Esophagus squamous epithelium (tissue), 5 donors: ENCODE measurements at places on chromosomes 7 and 10.

DNA sequence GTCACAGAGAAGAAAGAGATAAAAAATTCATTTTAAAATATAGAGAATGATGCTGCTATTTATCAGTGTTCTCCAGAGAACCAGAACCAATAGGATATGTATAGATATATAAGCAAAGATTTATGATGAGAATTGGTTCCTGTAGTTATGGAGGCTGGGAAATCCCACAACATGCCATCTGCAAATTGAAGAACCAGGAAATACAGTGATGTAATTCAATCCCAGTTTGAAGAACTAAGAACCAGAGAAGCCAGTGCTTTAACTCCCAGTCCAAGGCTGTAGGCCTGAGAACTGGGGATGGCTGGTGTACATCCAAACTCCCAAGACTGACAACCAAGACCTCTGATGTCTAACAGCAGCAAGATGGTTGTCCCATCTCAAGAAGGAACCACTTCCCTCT is 192.9 kb upstream of the PLXDC2 start:
- DNase-seq, result no peak
- H3K4me3 ChIP-seq, result no peak overlapping the region
- H3K36me3 ChIP-seq, result no peaks in the 10 kb centered on the region

- peaks cover 7% of the 10 kb centered on the region for H3K4me1 ChIP-seq
- no peak for DNase-seq
- H3K27me3 ChIP-seq, result no peaks in the 10 kb centered on the region
- peak overlapping the region; percentile 99 for H3K4me3 ChIP-seq
- peak overlapping the region; percentile 100 for H3K27ac ChIP-seq
- no peaks in the 10 kb centered on the region for H3K36me3 ChIP-seq
These were observed 1.0 kb downstream of the NT5C2 start for GRCh38 chr10:103192089-103192450.

DNA sequence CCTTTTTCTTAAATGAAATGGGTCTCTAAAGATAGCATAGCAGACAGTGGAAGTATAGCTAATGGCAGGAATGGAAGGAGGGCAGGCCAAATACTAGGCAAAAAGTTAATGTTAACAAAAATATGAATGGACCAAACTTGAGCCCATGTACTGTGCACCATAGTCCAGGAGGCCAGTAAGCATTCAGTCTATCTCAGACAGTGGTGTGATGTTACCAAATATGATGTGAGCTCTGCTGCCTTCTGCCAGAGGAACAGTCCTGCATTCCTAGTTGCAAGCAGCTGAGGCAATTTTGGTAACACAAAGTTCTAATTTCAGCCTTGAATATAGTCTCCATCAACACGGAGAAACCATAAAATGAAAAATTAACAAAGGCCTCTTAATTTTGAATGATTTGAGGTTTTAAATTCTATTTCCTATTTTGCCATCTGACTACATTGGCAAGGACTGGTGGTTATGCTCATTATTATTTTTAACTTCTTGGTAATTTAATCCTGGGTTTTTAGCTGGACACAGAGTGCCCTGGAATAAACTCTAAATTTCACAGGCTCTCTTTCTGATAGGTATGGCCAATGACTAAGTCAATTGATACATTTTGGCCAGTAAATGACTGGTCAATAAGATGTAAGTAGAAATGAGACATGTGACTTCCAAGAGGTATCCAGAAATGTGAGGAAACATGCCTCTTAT is 317.0 kb upstream of the MYO3A start:
- H3K4me1 ChIP-seq, result no peaks in the 10 kb centered on the region
- no peaks in the 10 kb centered on the region for H3K36me3 ChIP-seq
- H3K4me3 ChIP-seq, result no peak overlapping the region
- DNase-seq, result no peak
- H3K27ac ChIP-seq, result no peak overlapping the region

DNA sequence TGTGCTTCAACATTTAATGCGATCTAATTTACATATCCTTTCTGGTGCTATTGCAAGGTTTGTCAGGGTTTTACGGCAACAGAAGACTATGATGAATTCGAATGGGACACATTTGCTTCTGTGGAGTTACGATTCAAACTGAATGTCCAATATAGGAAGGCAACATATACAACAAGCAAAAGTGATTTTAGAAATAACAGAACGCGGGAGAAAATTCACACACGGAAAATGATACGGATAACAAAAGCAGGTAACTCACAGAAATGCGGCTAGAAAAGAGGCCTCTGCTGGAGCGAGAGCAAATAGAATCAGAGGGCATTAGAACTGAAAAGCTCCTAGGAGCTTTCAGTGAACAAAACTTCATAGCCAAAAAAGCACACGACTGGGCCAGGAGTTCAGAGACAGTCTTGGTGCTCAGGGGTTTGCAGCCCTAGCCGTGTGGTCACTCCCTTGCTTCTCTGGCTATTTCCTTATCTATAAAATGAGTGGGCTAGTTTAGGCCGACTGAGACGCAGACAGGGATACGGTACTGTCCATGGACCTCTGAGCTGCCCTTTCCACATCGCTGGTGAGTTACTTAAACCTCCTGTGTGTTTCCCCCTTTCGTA is 557 bp upstream of the TAX1BP1 start:
- peak overlapping the region; percentile 94 for H3K4me3 ChIP-seq
- peaks cover 9% of the 10 kb centered on the region for H3K4me1 ChIP-seq
- H3K27me3 ChIP-seq, result no peaks in the 10 kb centered on the region
- no peaks in the 10 kb centered on the region for H3K36me3 ChIP-seq

DNA sequence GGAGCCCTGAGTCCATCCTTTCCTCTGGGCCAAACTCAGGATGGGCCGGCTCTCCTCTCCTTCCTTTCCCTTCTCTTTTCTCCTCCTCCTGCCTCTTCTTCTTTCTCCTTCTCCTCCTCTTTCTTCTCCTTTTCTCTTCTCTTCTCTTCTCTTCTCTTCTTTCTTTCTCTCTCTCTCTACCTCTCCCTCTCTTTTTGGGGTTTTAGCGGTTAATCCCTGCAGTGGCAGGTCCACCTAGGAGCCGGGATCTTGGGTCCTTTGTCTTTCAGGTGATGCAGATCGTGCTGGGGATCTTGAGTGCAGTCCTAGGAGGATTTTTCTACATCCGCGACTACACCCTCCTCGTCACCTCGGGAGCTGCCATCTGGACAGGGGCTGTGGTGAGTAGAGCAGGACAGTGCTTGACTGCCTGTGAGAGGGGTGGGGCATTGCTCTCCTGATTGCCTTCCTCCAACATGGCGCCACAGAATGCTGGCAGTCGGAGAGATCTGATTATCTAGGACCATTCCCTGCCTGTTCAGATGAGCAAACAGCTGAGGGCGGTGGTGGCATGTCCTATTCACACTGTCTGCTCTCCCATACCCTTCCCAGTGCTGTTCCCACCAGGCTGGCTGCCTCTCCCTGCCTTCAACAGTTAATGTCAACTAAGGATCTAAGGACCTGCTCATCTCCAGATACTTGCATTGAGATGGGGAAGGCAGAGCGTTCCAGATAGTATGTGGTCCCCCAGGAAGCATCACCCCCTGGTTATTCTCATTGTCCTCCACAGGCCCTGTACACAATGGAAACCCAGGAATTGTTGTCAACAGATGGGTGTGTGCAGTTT is 1.6 kb downstream of the TMEM176A start:
- no peaks in the 10 kb centered on the region for H3K27me3 ChIP-seq
- no peak for DNase-seq
- peaks cover 30% of the 10 kb centered on the region for H3K36me3 ChIP-seq
- H3K27ac ChIP-seq, result peak overlapping the region; percentile 87

DNA sequence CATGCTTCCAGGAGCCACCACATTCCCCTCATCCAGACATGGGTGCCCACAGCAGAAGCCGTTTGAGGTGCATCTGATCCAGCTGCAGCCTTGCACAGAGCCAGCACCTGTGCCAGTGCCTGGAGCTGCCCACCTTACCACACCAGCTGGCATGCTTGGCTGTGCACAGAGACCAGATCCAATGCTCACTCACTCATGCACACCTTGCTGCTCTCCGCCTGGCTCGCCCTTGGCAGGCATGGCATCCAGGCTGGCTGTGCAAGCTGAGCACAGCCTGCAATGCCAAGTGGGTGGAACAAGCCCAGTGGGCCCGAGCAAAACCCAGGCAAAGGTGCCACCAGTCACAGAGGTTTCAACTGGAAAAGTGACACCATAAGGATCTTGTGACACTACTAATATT is 66.9 kb upstream of the SEMA3A start:
- no peaks in the 10 kb centered on the region for H3K36me3 ChIP-seq
- no peaks in the 10 kb centered on the region for H3K27me3 ChIP-seq
- H3K4me1 ChIP-seq, result no peaks in the 10 kb centered on the region
- H3K4me3 ChIP-seq, result no peak overlapping the region
- H3K27ac ChIP-seq, result no peak overlapping the region
- DNase-seq, result no peak

DNA sequence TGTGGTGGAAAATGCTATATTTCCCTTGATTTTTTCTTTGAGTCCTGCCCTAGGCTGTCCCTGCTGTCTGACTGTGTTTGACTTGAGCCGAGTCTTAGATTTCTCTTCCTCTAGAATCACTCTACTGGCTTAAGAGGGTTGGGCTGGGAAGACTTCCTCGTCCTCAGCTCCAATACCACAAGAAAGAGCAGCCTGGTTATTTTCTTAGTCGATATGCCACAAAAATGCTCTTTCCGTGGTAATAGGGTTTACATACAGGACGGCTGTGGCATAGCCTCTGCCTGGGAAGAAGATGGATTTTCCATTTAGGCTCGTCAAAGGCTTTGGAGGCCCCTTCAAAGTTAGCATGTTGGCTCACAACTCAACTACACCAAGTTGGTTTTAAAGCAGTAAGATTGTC is 212.0 kb upstream of the IGFBP3 start:
- no peaks in the 10 kb centered on the region for H3K36me3 ChIP-seq
- H3K27me3 ChIP-seq, result no peaks in the 10 kb centered on the region
- no peak overlapping the region for H3K27ac ChIP-seq
- no peak overlapping the region for H3K4me3 ChIP-seq
- no peak for DNase-seq

GRCh38 chr7:128871050-128871449 is 8.4 kb downstream of the ATP6V1F start:
- no peak overlapping the region for H3K4me3 ChIP-seq
- H3K4me1 ChIP-seq, result peaks cover 22% of the 10 kb centered on the region
- H3K36me3 ChIP-seq, result peaks cover 7% of the 10 kb centered on the region
- H3K27ac ChIP-seq, result no peak overlapping the region
- H3K27me3 ChIP-seq, result no peaks in the 10 kb centered on the region

GRCh38 chr7:52877240-52877639 is 158.2 kb upstream of the POM121L12 start:
- H3K4me1 ChIP-seq, result no peaks in the 10 kb centered on the region
- no peak overlapping the region for H3K4me3 ChIP-seq
- H3K36me3 ChIP-seq, result no peaks in the 10 kb centered on the region
- no peak for DNase-seq

- H3K4me3 ChIP-seq, result no peak overlapping the region
- H3K27me3 ChIP-seq, result peaks cover 4% of the 10 kb centered on the region
- H3K27ac ChIP-seq, result no peak overlapping the region
- no peaks in the 10 kb centered on the region for H3K36me3 ChIP-seq
These were observed 54.8 kb upstream of the BTRC start for GRCh38 chr10:101299211-101299610.

GRCh38 chr7:7446616-7447015 is 89.1 kb downstream of the COL28A1 start:
- H3K27ac ChIP-seq, result no peak overlapping the region
- DNase-seq, result no peak
- no peaks in the 10 kb centered on the region for H3K4me1 ChIP-seq
- no peaks in the 10 kb centered on the region for H3K36me3 ChIP-seq
- H3K27me3 ChIP-seq, result no peaks in the 10 kb centered on the region

- H3K27me3 ChIP-seq, result no peaks in the 10 kb centered on the region
- H3K27ac ChIP-seq, result no peak overlapping the region
- H3K36me3 ChIP-seq, result no peaks in the 10 kb centered on the region
- no peak for DNase-seq
- no peak overlapping the region for H3K4me3 ChIP-seq
These were observed 31.4 kb upstream of the RSU1 start for GRCh38 chr10:16848562-16849154.
